ENCODE measurements at places on chromosomes 1 and 21.

GRCh38 chr1:55702064-55702463 is 486.9 kb upstream of the USP24 start:
- no peak for DNase-seq

GRCh38 chr1:53546409-53547155 is 87.4 kb downstream of the DMRTB1 start:
- DNase-seq = no peak

DNA sequence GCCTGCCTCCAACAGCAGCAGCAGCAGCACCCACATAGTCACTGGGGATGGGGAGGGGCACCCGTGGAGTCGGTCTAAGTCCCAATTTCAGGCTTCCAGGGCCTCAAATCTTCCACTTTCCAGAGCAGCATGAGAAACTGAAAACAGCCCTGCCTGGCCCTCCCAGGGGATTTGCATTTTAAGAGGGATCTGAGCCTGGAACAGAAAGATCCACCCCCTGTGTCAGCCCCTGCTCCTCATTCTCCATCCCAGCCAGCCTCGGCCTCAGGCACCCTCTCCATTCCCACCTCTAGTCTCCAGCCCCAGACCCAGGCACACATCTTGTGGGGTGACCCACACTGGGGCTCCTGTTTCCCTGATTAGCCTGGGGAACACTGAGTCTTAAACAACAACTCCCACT is 51.8 kb downstream of the FBXO2 start:
- DNase-seq = no peak

GRCh38 chr1:167722870-167723251 is 1.1 kb downstream of the MPZL1 start:
- no peak for DNase-seq

GRCh38 chr1:55076356-55076755 is 37.0 kb downstream of the PCSK9 start:
- no peak for DNase-seq

- no peak for DNase-seq
Observed at GRCh38 chr21:42855171-42855936, 24.0 kb downstream of the WDR4 start.

DNA sequence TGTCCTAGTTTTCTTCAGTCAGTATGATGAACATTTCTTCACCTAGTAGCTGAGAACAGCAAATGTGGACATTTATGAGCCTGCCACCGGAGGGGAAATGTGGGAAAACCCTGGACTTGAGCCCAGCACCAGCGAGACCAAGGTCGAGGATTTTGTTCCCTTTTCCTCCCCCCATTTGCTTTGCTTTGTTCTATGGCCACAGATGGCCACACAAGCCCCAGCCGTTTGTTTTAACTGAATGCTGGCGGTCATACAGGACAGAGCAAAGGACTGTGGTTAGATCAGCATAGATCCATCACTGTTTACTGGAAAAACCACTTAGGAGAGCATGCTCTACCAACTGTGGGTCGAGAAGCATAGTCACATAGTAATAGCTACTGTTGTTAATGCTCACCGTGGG is 20.9 kb downstream of the SH2D2A start:
- no peak for DNase-seq

- no peak for DNase-seq
Observed at GRCh38 chr21:26124421-26124833, 46.1 kb downstream of the APP start.

- no peak for DNase-seq
Observed at GRCh38 chr1:160781914-160782689, 13.9 kb upstream of the LY9 start.

- DNase-seq = no peak
Observed at GRCh38 chr1:201745023-201745422, 83.9 kb upstream of the IPO9 start.

- DNase-seq = no peak
Observed at GRCh38 chr1:41799723-41800122, 119.0 kb downstream of the HIVEP3 start.

DNA sequence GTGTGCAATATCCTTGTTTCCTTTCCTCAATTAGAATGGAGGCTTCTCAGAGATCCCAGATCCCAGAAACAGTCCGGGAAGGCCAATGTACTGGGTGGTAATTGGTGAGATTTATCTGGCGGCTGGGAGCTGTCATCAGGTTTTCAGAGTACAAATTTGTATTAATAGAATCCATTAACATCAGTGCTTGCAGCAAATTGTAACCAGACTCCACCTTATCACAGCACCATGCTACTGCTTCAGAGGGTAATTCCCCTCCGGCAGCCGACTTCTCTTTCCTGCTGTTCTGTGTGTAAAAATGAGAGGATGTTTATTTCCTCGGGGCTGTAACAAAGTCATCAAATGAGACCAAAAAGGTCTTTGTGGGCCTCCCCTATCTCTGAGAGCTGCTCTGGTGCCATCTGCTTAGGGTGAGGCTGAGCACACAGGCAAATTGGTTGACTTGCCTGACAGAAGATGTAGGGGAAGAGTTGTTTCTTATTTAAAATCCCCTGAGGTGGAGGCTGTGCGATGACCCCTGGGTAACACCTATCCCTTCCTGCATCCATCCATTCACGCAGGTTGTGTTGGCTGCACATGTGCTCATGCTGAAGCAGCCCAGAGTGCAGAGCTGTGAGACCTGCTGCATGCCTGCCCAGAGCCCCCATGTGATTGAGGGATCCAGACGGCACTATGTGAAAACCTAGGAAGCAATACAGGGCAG is 19.2 kb downstream of the NFASC start:
- DNase-seq = no peak

DNA sequence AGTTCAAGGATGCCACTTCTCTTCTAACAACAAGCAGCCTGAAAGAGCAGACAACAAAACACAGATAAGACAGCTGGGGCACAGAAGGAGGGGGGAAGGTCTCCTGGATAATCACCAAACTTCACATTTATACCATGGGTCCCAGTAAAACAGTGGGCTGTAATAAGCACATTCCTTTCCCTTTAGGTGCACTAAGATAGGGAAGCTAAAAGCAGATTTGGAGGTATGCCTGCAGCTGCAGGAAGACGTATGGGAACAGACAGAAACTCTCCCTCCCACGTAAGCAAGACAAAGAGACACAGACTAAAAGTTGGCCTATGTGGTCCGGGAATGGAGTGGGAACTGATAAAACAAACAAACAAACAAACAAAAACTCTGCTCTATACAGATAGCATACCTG is 612.1 kb downstream of the MRPL39 start:
- no peak for DNase-seq

DNA sequence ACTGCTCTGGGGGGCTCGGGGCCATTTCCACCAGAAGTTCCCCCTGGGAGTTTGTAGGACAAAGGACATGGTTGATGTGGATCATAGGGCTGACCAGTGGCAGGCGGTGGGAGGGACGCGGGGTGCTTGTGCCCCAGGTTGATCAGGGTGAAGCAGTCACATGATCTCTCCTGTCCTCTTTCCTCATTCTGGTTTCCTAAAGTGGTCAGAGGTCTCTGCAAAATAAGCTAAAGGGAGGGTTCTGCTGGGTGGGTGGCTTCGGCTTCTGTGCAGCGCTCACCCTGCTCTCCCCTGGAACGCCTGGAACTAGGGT is 9.2 kb downstream of the PDXK start:
- no peak for DNase-seq

- DNase-seq = no peak
Observed at GRCh38 chr1:207058878-207059867, 6.1 kb downstream of the PFKFB2 start.

DNA sequence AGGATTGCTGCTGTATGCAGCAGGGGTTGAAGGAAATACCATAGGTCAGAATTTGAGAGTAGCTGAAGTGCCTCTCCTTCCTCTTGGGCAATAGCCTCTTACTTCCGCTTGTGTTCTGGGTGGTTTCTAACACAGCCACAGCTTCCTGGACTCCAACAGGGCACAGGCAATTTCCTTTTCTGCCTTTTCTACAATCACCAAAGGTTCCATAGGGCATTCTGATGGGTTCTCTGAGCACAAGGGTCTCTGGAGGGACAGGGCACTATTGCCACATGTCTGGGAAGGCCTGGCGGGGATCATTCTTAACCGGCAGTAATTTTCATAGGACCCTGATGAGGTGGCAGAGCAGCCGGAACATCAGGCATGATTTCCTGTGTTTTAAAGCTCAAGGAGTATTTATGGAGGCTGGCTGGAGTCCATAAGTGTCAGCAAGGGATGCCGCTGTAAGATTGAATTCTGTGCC is 5.5 kb upstream of the AGTRAP start:
- no peak for DNase-seq

DNA sequence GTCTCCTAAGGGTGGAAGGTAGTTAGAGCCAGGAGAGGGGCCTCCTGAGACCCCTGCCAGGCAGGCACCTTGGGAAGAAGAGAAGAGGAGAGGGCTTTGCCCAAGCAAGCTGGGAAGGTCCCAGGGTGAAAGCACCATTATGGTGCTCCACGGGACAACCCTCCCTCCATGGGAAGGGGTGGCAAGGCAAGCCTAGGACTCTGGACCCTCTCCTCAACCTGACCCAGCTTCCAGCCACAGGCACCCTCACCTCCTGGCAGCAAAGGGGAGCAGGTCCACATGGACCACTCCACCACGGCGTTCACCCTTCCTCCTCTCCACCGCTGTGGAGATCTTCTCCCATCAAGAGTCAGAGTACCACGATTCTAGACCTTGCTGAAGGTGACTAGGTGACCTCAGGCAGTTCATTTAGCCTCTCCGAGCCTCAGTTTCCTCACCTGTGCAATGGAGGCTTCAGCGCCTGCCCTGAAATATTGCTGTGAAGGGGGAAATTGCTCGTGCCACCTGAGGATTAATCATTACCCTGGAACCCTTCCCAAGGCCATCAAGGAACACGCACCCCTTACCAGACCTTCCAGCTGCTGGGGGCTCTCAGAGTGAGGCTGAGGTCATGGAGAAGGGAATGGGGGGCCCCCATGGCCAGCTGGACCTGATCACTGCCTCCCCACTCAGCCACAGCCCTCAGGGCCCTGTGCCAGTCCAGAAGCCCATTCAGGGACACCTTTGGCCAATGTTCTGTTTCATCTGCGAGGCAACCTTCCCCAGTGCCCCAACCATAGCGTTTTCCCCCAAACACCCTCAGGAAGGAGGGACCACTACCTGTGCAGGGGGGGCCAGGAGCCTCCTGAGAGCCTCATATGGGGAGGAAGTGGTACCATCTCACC is 1.6 kb downstream of the RAP1GAP start:
- DNase-seq = no peak

DNA sequence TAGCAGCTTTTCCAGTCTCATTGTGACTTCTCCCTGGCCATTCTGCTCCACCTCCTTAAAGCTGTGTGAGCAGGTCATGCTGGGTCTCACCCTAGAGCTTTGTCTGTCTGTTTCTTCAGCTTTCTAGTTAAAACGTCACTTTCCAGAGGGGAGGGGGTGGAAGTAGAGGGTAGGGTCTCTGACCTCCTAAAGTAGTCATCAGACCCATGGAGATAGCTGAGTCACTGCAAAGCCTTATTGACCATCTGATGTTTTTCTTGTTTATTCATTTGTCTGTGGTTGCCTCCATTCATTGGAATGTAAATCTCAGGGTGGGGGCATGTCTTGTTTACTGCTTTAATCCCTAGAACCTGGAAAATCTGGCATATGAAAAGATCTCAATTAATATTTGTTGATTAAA is 52.7 kb downstream of the ELF3 start:
- DNase-seq = no peak

DNA sequence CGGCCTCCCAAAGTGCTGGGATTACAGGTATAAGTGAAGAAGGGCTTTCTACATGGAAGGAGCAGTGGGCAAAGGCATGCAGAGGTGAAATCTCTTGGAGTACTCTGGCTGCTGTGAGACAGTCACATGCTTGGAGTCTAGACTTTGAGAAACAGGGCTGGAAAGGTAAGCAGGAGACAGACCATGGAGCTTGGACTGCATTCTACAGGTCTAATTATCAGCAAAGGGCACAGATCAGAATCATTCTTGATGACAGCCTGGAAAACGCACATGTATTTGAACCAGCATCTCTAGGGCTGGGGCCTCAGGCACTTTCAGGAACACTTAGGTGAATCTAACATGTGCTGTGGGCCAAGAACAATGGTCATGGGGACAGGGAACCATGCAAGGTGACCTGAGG is 7.3 kb upstream of the PRELP start:
- no peak for DNase-seq

DNA sequence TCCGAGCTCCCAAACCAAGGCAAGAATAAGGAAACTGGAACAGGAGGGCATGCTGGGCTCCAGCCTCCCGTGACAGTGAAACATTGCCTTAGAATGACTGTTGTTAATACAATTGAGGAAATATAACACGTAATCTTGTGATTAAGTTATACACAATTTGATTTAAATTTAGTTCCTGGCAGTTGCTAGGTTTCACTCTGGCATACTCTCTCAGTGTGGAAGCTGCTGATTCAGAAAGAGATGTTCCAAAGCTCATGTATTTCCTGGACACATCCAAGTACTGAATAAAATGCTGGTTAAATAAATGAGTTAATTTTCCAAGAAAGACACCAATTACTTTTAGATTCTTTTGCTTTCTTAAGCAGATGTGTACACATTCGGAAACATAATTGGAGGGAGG is 176.1 kb downstream of the GRIK1 start:
- no peak for DNase-seq

DNA sequence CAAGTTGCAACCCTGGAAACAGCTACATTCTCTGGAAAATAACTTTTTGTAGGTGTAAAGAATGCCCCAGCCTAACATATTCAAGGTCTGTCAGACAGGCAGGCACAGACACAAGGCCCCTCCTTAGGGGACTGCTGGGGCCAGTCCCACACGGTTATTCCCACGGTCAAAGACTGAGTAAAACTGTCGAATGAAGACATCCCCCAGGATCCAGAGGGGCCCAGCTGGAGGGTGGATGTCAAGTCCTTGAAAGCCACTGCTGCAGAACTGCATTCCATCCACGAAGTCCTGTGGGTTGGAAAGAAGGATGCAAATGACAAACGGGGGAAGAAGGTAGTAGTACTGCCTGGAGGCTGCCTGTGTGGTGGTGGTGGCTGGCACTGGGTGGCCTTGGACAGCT is 6.9 kb upstream of the RAB7B start:
- DNase-seq = no peak

DNA sequence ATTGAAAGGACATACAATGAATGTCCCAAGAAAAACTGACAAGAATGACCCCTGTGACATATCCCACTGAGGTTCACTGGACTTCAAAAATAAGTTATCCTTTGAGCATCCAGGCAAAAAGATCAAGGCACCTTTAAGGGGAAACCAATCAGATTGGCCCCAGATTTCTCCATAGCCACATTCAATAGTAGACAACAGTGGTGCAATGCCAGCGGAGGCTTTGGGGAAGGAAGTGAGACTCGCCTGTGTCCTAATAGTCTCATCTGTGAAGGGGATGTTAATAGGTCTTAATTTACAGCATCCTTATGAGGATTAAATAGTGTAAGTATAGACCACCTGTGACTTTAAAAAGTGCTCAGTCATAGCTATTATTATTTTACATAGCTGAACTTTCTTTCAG is 21.5 kb downstream of the RPL5 start:
- no peak for DNase-seq

- DNase-seq = no peak
Observed at GRCh38 chr1:68777851-68778250, 281.0 kb upstream of the DEPDC1 start.
